Left lung (tissue), 14 donors: ENCODE measurements at places on chromosomes 5 and 9.

- peak; percentile 71 for DNase-seq
Measured at GRCh38 chr9:37466037-37466709, 923 bp upstream of the ZBTB5 start.

- no peak for DNase-seq
Measured at GRCh38 chr5:158234323-158235158, 375.6 kb upstream of the CLINT1 start.

- DNase-seq: peak; percentile 76
Measured at GRCh38 chr5:134503088-134503936, 22.2 kb upstream of the JADE2 start.

DNA sequence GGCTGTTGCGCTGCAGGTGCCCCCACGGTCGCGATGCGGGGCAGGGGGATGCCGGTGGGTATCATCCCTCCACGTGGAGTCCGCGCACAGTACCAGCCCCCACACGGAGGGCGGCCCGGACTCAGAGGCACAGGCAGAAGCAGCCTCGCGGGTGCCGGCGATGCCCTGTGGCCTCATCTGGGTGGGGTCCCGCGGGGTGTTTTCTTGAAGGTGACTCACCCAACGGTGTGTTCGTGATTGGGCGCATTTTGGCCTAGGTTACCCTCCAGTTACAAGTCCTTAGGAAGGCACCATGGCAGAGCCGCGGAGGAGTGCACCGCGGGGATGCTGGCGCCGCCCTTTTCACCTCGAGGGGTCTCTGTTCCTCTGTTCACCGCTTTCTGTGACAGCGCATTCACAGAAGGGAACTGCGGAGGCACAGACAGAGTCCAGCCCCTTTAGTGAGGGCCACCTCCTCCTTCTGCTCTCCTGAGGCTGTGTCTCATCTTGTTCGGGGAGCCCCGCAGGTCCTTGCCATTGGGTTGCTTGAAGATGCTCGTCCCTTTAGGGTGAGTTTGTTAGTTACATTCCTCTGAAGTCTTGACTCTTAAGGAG, 21.6 kb upstream of the EXOC3 start:
- no peak for DNase-seq

DNA sequence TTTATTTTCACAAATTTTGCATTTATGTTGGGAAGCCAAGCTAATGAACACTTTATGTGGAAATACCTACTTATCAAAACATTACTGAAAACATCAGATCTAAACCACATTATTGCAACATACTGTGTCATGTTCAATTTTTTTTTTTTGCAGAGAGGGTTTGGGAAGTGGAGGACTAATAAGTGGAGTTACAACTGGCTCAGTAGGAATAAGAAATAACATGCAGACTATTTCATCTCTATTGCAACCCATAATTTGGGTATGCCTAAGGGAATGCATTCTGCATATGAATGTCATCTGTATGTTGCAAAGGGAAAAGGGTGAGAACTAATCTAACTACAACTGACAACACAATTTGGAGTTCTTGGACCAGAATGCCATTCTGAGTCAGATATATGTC, 41.8 kb downstream of the APC start:
- DNase-seq: no peak

DNA sequence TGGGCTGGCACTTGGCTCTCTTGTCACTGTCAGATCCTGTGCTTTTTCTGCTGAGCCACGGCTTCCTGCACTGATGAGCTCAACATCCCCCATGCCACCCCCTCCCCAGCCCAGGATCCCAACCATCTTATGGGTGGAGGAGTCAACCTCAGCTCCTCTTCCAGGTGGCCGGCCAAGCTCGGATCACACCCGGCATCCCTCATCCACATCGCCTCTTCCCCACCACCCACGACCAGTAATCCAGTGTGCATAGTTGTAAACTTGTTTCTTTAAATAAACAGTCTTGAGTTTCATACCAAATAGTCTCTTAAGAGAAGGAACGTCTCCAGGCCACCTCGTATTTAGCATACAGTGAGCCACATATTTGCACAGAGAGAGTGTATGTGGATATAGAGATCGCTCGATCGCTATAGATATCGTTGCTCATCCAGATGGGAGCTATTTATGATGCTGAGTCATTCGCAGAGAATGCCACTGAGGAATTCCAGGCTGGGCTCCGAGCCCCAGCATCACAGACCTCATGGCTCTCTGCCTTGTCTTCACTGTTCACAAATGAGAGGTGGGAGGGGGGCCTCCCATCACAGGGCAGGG, 61.8 kb upstream of the CPLX2 start:
- no peak for DNase-seq

- DNase-seq: no peak
Measured at GRCh38 chr5:77356740-77357139, 135.4 kb downstream of the WDR41 start.
